ENCODE measurements at places on chromosomes 2 and 18. TPM values are rescaled to one million over a fixed set of nuclear protein-coding genes. Genes with fewer than 3 reads are reported as not detected.

The SAG gene
- total RNA-seq = not detected

DNA sequence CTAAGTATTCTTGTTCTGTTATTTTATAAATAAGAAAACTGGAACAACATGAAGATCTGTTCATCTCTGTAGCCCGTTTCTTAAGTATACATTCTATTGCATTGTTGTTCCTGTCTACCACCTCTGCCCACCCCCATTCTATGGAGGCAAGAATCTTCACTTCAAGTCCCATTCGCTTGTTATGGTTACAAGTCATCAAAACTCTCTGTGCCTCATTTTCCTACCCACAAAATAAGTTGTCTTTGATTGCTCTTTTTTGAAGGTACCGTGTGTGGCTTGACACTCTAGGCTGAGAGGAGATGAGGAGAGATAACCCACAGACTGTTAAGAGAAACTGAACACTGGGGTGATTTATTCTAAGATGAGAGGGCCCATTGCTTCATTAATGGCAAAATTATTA lies 2.9 kb upstream of the EVA1A start:
- no peak for DNase-seq

DNA sequence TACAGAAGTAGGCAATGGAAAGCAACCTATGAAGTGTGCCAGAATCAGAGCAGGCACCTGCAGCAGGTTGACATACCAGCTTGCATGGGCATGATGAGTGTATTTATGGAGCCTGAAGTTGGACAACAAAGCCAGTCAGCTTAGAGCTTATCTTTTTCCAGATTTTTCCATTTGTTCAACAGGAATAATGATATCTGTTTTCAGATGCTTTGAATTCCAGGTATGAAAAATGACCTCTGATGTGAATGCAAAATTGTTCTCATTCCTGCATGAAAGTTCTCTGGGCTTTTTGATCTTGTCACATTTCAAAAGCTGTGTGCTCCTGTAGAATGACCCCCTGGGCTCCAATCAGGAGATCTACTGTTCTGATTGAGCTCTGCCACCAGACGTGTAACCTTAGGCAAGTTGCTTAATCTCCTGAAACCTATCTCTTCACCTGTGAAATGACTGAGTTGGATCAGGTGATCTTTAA lies 38.2 kb upstream of the VIT start:
- no peak for DNase-seq

The KCNIP3 gene
- total RNA-seq = 26.0 TPM

- DNase-seq = no peak
These were observed 613.5 kb downstream of the MBD2 start for GRCh38 chr18:53610957-53611356.

GRCh38 chr2:134773335-134773734 lies 54.5 kb upstream of the TMEM163 start:
- DNase-seq = no peak

Data from ovary (tissue), 10 donors.